ENCODE measurements at places on chromosomes 1 and 21.

GRCh38 chr1:85327759-85328158 lies 51.3 kb upstream of the BCL10 start:
- DNase-seq = no peak

GRCh38 chr1:30952098-30952497 lies 43.5 kb upstream of the SDC3 start:
- no peak for DNase-seq

DNA sequence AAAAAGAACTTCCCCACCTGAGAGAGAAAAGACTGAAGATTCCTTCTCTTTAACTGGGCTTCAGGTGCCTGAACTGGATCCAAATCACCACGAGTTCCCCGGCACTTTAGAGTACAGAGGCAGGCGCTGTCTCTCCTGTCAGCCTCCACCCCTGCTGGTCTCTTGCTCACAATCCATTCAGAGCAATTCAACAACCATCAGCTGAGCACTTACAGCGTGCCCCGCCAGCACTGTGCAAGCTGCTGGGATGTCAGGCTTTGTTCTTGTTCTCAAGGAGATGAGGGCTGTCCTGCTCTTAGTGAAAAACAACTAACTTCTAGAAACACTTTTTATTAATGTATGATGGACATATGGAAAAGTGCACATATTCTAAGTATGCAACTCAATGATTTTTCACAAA lies 68.7 kb upstream of the VAMP3 start:
- no peak for DNase-seq

DNA sequence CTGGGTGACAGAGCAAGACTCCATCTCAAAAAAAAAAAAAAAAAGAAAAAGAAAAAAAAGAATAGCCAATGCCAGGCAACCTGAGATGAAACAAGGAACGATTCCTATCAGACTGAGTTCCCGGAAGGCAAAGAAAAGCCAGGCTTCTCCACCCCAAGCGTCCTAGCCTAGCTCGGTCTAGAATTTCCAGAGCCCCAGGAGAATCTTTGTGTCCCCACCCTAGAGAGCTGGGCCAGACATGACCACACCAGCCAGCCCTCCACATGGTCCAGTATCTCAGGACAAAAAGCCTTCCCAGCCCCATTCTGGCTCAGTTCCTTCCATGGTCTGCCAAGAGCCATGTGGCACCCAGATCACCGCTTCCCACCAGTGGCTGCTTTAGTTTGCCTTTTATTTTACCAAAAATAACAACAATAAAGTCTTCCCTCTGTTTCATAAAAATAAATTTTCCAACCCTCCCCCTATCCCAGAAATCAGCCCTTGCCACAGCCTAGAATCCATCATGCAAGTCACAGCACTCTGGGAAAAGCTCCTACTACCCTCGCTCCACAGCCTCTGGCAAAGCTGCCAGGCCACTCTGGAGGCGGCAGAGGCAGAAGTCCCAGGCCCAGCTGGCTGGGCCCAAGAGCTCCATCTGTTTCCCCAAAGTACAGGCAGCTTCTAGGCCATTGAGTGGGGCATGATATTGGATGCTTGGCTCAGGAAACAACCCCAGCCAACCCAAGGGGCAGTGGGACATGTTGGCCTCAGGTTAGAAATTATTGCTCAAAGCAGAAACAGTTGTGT lies 3.5 kb upstream of the MKNK1 start:
- DNase-seq = no peak

GRCh38 chr1:207848234-207848633 lies 62.7 kb downstream of the CD34 start:
- no peak for DNase-seq

DNA sequence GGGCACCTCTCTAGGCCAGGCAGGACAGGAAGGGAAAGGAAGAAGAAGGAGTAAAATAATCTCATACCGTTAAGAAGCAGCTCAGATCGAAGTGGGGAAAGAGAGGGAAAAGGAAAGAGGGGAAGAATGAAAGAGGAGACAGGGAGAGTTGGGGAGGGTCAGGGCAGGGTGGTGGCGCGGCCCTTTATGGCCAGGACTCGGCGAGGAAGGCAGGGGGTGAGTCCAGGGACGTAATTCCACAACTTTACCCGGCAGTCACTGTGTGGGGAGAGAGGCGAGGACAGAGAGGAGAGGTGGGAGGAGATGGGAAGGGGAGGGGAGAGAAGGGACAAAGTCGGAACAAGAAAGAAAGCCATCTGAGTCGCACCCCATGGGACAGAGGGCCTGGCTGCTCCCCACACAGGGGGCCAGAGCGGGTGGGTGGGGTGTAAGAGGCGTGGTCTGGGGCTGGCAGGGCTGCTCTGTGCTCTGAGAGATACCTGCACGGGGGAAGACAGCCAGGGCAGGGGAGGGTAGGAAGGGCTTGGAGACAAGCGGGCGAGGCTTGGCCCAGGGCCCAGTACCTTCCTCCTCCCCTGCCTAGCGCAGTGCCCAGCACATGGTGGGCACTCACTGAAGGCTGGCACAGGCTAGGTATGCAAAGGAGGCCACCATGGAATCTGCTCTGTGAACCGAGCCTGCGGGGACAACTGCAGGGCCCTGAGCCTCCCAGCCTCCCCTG lies 49.4 kb downstream of the KIF21B start:
- DNase-seq = no peak

DNA sequence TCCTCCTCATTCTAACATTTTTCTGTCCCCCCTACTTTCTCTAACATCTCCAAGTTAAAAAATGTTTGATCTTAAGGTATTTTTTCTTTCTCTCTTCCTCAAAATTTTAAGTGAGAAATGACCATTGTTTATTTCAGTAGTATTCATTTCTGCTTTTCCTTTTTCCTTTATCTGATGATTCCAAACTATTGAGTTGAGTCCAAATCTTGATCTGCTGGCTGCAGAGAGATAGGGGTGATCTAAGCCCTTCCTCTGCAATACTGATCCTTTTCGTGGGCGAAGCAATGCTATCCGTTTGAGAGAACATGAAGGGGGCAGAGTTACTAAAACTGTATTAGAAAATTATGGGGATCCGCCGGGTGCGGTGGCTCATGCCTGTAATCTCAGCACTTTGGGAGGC lies 516 bp upstream of the NMNAT2 start:
- DNase-seq = no peak

DNA sequence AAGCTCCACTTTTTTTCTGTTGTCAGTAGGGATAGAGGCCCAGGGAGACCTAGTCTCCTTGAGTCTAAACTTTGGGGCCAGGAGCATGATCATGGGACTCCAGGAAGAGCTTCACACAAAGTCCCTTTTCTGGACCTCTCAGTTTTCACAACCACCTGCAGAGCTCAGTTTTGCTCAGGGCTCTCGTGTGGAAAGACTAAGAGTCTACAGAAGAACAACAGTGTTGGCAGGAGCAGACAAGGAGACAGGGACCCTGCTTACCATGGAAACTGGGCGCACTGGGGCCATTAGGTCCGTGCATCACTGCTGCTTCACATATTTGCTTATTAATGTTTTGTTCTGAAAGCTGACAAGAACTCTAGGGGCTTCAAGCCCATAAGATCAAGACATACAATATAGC lies 63.9 kb upstream of the HSD17B7 start:
- no peak for DNase-seq

DNA sequence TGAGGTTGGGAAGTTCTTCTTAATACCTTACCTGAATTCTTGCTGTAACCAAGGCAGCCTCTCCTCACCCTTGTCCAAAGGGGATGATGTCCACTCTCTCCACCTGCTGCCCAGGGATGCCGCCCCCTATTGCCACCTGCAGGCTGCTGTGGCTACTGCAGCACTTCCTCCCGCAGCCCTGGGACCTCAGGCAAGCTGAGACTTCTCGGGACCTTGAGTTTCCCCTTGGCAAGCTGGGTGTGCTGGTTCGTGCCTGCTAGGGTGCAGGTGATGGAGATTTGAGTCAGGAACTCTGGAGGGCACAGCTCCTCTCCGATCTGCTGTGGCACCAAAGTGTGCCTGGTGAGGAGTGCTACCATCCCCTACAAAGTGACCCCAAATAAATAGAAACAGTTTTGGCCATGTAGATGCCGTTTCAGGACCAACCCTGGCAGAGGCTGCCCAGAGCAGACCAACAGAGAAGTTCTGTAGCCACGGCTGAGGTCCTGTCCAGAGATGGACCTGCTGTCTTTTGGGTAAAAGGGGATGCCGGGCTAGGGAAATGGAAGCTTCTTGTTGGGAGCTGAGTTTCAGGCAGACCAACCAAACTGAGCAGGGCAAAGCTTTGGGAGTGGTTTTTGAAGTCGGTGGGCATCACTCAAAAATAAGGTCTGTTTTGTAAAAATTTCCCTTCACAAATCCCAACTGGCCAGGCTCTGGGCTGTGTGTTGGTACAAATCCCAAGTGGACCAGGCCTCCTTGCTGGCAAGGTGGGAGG lies 31.7 kb downstream of the RUNX3 start:
- no peak for DNase-seq

GRCh38 chr1:27397749-27398148 lies 5.3 kb downstream of the GPR3 start:
- DNase-seq = no peak

DNA sequence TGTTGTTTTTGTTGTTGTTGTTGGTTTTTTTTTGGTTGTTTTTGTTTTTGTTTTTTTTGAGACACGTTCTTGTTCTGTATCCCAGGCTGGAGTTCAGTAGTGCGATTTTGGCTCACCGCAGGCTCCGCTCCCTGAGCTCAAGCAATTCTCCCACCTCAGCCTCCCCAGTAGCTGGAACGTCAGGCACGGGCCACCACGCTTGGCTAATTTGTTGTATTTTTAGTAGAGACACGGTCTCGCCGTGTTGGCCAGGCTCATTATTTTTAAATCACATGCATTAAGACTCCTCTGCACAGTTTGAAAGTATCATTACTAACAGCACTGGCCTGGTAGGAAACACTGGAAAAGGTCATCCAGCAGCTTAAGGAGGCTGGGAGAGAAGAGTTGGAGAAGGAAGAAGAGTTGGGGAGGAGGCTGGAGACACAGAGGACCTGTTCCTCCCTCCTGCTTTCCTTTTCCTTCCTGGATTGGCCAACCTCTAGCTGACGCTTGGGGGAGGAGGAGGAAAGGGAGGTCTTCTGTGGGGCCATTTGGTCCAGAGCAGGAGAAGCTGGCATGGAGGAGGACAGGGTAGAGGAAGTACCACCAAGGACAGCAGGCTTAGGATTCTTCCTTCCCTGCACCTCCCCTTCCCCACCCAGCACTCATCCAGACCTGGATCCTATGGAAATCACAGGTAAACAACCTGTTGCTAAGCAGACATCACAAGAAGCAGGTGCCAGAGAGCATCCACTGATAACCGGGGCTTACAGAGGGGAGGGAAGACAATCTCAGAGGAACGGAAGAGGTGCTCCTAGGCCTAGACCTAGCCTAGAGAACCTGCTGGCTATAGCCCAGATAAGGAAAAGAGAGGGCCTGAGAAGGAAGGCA lies 71.9 kb upstream of the GOLT1A start:
- no peak for DNase-seq

DNA sequence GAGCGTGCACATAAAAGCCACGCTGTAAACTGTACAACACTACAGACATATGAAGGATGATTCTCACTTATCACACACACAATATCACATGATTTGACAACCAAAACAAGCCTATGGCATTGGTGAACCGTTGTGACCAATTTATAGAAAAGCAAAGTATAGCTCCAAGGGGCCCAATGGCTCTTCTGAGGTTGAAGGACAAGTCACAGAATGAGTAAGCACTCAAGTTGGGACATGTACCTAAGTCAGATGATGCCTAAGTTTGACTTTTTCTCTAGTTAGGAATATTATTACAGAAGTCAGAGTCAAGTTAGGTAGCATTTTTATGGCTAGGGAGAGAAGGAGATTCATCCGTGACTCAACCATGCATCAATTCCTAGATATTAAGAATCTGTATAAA lies 45.7 kb downstream of the PLPP3 start:
- no peak for DNase-seq

- DNase-seq = peak; percentile 61
Measured at GRCh38 chr1:23555986-23556634, 3.2 kb downstream of the ID3 start.

GRCh38 chr1:6249739-6250689 lies 6.0 kb downstream of the HES3 start:
- no peak for DNase-seq

DNA sequence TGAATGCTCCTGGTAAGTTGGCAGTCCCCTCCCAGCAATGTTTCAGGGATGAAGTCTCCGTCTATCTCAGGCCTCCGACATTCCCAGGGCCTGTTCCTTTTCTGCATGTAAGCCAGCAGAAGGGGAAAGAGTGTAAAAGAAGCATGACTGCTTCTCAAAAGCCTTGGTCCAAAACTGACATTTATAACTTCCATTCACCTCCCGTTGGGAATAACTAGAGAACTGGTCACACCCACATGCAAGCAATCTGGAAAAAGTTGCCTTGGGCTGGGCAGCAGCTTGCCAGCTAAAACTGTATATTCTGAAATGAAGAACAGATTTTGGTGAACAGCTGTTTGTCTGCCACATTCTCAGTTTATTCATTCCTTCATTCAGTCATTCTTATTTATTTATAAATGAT lies 24.2 kb upstream of the NPL start:
- DNase-seq = no peak

DNA sequence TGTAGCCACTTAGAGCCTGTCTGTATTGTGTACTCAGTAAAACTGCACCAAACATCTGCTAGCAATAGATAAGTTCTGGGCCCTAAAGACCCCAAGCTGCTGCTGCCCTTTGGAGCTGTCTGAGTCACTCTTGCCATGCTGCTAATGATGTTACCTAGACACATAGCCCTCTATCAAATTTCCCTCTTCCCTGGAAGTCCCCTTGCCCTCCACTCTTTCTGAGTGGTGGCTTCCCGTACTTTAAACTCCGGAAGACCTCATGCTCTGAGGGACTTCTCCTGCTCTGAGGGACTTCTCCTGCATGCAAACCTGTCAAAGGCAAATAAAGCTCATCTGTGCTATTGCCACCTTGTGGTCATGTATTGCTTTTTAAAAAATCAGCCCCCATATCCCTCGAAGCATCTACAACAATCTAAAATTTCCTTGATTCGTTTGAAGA lies 34.0 kb downstream of the FH start:
- DNase-seq = no peak

- no peak for DNase-seq
Measured at GRCh38 chr1:224014330-224014649, 99.6 kb upstream of the FBXO28 start.

DNA sequence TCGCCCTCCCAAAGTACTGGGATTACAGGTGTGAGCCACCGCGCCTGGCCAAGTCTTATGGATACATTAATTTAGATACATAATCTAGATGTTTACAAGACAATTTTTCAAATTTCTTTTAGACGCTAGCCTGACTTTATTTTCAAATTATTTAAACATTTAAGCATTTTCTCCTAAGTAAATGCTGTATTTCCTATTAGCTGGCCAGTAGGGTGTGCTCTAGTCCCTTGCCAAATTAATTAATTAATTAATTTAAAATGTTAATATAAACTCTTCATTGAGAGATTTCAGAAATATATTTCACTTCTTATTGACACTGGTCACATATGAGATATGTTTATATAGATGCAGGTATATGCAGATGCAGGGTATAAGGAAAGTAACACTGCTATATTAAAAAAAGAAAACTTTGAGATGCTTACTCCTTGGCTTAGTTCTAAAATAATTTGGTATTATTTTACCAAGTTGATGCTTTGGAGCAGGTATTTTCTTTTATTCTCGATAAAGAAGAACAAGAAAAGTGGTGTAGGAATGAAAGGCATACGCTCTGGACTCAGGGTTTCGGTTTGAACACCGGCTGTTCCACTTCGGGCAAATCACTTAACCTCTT lies 5.2 kb upstream of the ERRFI1 start:
- DNase-seq = peak; percentile 52

- DNase-seq = no peak
Measured at GRCh38 chr1:198535631-198536030, 4.8 kb downstream of the ATP6V1G3 start.

- no peak for DNase-seq
Measured at GRCh38 chr1:183368213-183369108, 49.7 kb downstream of the NMNAT2 start.
